Bronchial epithelial cell (primary cell): ENCODE measurements at places on chromosomes 7 and 10. TPM values are rescaled to one million over a fixed set of nuclear protein-coding genes. Genes with fewer than 3 reads are reported as not detected.

DNA sequence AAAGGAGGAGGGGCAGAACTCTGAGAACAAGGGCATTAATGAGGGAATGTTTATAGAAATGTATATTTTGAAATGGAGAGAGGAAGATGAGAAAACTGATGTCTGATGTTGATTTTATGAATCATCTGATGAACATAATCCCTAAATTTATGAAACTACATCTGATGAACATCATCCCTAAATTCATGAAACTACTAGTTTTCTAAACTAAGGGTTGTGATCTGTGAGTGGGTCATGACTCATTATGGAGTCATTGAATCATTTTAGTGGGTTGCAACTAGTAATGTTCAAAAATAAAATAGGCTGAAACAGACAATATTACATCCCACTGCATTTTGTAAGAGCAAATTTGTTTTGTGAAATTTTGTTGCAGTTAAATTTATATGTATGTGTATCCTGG is 442.6 kb upstream of the TEX47 start:
- DNase-seq: peak; percentile 10

Gene HOXA4
- not detected in 2 replicates for total RNA-seq

GRCh38 chr7:36430881-36431280 is 41.2 kb downstream of the ANLN start:
- DNase-seq: no peak

GRCh38 chr10:127196282-127197153 is at the start of gene INSYN2A:
TSS of gene INSYN2A (minus strand) at chr10:127196591. CDS start at chr10:127176395, 20,196 bp downstream.
- peak; percentile 25 for DNase-seq

- DNase-seq: peak; percentile 14
These were observed 91.9 kb upstream of the GHITM start for GRCh38 chr10:84047258-84048010.

- no peak for DNase-seq
These were observed 85.0 kb downstream of the UNCX start for GRCh38 chr7:1317646-1318045.

GRCh38 chr7:52120912-52121311 is 804.3 kb upstream of the COBL start:
- DNase-seq: no peak

- DNase-seq: peak; percentile 88
These were observed 139.3 kb downstream of the C1GALT1 start for GRCh38 chr7:7321681-7322080.

- DNase-seq: peak; percentile 89
These were observed 494.1 kb upstream of the SEMA3A start for GRCh38 chr7:84688671-84689070.

Gene STAG3
- total RNA-seq: under 0.01 and 0.13 TPM in 2 replicates

- DNase-seq: no peak
These were observed 39.5 kb downstream of the XRCC2 start for GRCh38 chr7:152636441-152636840.

DNA sequence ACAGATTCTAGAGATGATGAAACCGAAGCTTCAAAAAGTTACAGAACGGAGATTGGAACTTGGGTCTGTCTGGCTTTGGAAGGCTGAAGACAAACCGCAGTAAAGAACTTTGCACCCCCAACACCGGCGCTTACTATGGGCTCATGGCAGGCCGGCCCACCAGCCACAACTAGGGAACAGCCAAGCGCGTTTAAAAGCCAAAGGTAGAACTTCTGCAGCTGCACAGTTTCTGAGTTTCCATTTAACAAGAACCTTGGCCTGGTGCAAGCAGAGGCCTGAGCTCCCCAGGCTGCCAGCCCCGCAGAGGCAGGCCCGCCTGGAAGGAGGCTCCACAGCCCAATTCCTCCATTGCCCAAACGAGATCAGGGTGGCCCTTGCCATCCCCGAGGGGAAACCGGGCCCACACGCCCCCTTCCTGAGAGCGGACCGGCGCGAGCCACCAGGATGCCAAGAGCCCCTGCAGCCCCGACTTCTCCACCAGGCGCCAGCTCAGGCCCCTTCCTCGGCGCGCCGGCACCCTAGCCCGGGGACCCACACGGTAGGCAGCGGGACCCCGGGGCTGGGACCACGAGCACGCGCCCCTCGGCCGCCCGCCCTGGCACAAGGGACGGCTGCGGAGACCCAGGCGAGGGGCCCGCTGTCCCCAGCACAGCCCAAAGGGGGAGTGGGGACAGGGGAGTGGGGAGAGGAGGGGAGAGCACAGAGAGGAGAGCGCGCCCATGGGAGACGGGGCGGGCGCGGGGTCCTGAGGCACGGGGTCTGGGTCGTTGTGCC is 566 bp downstream of the MAD1L1 start:
- DNase-seq: no peak

Gene NOS3
- total RNA-seq: under 0.01 TPM in 2 replicates

- peak; percentile 55 for DNase-seq
These were observed 63.5 kb downstream of the LGI1 start for GRCh38 chr10:93821051-93821772.

- no peak for DNase-seq
These were observed 35.0 kb downstream of the GLRX3 start for GRCh38 chr10:130171196-130171595.

- DNase-seq: no peak
These were observed 83.3 kb downstream of the PLXNA4 start for GRCh38 chr7:132492823-132493445.

Gene GHRHR
- not detected in 2 replicates for total RNA-seq

Gene FXYD4
- total RNA-seq: not detected in 2 replicates

- no peak for DNase-seq
These were observed 59.6 kb downstream of the ATOH7 start for GRCh38 chr10:68172324-68172723.

GRCh38 chr10:99740933-99741559 is 9.0 kb downstream of the CUTC start:
- no peak for DNase-seq

Gene OR2A12
- not detected in 2 replicates for total RNA-seq

GRCh38 chr7:75055830-75056772 is 17.5 kb downstream of the RCC1L start:
- DNase-seq: no peak

GRCh38 chr7:17342756-17343155 is 44.3 kb downstream of the AHR start:
- no peak for DNase-seq

Gene NPTX2
- total RNA-seq: under 0.01 and 0.13 TPM in 2 replicates

- peak; percentile 86 for DNase-seq
These were observed 131.1 kb downstream of the KCND2 start for GRCh38 chr7:120404042-120404441.

Gene RNF32
- total RNA-seq: 1.3 and 1.8 TPM in 2 replicates

- DNase-seq: peak; percentile 98
These were observed 8.3 kb downstream of the XPNPEP1 start for GRCh38 chr10:109914966-109915365.

DNA sequence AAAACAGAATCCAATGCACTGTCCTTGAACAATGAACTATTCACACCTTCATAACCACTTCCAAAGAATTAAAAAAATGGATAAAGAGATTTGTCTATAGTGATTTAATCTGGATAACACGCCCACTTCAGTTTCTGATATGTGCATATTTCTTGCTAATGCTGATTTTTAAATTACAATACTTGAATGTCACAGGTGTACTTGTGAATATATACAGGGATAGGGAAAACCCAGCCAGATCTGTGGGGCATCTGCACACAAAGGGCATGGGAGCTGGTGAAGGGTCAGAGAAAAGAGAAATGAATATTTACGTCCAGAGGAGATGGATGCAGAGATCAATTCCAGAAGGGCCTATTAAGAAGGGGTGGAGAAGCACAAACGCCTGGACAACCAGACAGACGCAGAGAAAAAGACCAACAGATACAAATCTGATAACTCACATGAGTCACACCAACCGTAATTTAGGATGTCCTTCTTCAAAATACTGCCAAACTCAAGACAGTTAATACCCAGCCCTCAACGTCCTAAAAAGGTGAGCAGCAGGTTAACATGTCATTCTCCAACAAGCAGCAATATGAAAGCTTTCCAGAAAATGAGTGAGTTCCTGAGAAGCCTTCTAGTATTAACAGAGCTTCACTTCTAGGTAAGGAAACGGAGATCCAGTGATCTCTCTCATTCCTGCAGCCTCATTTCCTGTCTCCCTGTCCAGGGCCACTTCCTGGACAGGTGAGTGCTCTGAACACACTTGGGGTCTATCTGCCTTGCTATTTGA is 41.9 kb downstream of the PIP4K2A start:
- no peak for DNase-seq

- DNase-seq: no peak
These were observed 327.9 kb downstream of the SFMBT2 start for GRCh38 chr10:7082967-7083366.

Gene ADAP1
- total RNA-seq: 26.9 and 45.3 TPM in 2 replicates

DNA sequence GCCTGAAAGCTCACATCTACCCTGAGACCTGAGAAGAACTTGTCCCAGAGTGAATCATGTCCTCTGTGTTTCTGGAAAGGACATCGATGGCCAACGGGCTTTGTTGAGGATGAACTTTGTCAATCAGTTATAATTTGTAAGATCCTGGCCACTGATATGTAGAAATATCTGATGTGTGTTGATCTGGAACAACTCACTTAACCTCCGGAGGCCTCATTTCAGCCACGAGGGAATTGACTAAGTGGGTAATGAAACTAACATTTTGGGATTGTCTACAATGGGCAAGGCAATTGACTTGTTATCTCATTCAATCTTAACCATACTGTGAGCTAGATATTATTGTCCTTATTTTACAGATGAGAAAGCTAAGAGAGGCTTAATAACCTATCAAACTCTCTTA is 468.1 kb upstream of the NRP1 start:
- DNase-seq: no peak

DNA sequence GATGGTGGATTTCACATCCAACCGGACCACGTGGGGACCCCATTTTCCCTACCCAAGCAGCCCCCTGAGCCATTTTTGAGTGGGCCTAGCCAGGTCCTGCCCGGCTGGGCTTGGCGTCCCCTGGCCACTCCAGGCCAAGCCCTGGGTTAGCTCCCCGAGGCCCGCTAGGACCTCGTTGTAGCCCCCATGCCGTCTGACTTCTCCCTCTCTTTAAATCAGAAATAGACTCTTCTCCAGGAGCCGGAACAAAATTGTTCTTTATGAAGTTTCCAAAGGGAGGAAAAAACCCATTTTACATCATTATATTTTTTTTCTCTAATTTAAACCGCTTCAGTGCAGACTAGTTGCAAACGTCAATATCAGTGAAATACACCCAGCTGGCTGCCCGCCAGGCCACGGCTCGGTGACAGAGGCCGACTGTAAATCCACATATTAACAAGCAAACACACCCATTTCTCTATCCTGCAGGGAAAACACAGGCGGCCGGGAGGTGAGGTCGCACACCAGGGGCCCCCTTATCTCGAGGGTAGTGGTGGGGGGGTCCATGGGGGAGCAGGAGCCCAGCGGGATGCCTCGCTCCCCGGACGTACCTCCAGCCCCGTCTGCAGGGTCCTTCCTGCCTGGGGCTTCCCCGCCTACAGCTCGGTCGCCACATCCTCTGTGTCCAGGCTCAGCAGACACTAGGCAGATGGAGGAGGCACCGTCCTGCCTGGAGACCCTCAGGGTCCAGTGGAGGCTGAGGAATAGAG is 72.7 kb downstream of the ELFN1 start:
- no peak for DNase-seq

DNA sequence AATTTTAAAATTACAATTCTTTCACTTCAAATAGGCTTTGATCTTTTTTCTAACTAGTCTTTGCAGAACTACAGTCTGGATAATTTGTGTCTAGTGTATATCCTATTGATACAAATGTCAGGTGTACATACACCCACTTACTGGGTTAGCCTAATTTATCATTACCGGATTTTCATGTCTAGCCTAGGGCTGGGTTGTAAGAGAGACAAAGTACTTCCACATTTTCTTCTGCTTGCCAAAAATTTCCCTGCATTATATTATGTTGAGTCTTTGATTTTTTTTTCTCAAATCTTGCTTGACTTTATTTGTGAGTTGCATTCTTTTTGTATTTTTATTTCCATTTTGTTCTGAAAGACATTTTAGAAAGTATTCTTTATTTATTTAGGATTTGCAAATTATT is 284.8 kb upstream of the FZD8 start:
- DNase-seq: no peak

DNA sequence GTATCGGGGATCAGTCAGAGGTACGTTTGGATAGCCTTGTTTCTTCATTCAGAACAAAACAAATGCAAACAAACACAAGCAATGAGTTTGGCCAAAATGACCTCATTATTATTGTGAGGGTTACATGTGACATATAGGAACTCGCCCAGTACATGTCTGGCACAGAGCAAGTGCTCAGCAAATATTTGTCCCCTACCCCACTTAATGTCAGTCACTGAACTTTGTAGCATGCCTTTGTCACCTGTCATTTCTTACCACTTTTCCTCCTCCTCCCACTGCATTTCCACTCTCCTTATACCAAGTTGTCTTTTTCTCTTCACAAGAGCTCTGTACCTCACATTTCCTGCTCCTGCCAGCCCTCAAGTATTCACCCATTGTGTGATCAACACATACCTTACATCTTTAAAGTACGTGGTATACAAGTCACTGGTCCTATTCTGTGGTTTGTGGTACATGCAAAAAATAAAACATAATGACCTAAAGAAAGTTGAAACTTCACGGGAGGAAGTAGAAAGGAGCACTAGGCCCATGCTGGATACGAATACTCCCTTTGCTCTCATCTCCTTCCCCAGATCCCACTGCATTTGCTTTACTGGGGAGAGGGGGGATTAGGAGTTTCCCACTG is 236.0 kb downstream of the INHBA start:
- no peak for DNase-seq

DNA sequence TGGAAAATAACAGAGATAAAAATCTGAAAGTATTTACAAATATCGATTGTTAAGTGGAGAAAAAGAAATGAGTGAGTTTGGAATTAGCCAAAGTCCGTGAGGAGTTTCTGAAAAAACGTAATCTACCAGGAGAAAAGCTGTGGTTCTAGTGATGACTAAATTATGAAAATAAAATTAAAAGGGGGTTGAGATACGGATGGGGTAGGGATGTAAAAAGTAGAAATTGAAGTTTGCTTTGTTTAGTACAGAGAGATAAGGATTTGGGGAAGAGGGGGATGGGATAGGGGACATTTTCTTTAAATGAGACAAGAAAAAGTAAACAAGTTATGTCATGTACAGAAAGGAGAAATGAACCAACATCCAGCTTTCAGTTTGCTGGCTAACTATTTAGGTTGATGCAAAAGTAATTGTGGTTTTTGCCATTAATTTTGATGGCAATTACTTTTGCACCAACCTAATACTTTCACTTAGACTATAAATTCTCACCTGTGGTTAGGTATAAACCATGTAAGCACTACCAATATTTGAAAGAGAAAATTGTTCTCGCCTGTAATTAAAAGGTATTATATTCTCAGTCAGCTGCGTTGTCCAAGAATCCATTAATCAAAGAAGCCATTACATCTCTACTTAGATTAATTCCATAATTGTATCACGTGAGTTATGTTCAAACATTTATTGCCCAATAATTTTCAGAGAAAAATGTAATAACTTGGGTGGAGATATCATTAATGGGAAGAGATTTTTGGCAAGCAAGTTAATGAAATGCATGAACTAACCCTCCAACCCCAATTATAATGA is 143.0 kb upstream of the NRP1 start:
- no peak for DNase-seq

Gene GRM3
- total RNA-seq: not detected in 2 replicates

Gene MYL10
- not detected in 2 replicates for total RNA-seq

Gene AKR1D1
- under 0.01 TPM in 1 of 2 replicates, not detected in the other for total RNA-seq

Gene CRYGN
- not detected in 2 replicates for total RNA-seq
